Omental fat pad (tissue), 4 donors: ENCODE measurements at places on chromosomes 2 and 18. TPM values are rescaled to one million over a fixed set of nuclear protein-coding genes. Genes with fewer than 3 reads are reported as not detected.

DNA sequence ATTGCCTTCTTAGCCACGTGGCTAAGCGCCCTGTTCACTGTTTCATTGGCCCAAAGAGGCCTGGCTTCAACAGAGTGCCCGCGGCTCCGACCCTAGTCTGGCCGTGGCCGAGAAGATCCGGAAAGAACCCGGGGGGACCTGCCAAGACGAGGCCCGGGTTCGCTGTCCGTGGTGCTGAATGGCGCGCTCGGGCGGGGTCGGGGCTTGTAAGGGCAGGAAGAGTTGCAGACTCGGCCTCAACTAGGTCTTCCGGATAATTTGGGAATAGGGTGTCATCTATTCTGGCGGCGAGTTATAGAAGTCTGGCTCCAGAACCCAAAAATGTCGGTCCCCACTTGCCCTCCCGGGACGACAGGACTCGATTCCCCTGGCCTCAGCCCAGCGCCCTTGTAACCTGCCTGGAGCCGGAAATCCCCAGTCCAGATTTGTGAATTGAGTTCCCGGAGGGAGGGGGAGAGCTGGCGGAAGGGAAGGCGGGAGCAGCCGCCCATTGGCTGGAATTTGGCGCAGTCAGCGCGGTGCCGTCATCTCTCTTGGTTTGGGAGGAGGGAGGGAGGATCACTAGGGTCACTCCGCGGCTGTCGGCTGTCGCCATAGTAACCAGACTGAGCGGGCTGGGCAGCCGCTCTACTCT is 3.5 kb downstream of the CDK5R2 start:
- DNase-seq, result no peak

DNA sequence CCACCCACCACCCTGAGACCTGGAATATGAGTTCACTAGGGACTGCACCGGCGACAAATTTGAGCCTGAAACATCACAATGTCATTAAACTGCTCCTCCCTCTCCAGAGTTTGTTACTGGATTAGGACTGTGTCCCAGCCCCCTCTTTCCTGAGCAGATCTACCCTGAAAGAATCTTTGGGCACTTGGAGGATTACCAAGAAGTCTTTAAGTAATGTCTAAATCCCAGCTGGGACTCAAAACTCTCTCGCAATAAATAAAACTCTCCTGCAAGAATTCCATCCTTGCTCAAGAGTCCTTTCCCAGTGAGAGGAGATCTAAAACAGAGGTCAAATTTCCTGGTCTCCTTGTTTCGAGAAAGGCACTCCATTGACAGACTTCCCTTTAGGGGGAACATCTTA is 20.9 kb downstream of the GKN2 start:
- no peak for DNase-seq

DNA sequence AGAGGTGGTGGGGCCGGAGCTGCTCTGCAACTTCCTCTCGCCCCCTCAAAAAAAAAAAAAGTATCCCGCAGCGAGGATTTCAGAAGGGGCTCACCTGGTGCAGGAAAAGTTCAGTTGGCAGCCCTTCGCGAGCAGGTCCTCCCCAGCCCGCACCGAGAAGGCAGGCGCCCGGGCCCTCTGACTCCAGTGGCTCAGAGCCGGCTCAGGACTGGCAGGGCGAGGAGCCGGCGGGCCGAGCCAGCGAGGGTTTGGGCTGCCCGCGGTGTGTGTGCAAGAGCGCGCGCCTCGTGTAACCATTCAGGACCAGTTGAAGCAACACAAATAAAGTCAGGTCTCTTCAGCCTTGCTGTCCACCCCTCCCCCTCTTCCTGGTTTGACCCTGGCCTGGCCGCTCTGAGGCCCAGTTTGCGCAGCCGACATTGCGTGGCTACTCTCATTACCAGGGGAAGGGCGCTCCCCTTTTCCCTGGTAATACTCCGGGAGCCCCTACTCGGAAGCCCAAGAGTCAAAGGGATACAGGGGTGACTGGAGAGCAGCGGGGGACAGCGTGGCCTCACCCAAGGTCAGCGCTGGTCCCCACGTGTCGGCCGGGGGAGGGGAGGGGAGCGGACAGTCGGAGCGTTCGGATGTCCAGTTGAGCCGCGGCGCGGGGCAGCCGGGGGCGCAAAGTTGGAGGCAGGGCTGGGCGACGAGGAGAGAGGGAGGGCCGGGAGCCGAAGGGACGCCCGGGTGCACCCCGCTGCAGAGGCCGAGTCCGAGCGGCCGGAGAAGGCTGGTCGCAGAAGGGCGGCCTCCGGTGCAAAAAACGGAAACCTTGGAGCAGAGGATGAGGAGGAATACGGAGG is 12.3 kb downstream of the EN1 start:
- no peak for DNase-seq

DNA sequence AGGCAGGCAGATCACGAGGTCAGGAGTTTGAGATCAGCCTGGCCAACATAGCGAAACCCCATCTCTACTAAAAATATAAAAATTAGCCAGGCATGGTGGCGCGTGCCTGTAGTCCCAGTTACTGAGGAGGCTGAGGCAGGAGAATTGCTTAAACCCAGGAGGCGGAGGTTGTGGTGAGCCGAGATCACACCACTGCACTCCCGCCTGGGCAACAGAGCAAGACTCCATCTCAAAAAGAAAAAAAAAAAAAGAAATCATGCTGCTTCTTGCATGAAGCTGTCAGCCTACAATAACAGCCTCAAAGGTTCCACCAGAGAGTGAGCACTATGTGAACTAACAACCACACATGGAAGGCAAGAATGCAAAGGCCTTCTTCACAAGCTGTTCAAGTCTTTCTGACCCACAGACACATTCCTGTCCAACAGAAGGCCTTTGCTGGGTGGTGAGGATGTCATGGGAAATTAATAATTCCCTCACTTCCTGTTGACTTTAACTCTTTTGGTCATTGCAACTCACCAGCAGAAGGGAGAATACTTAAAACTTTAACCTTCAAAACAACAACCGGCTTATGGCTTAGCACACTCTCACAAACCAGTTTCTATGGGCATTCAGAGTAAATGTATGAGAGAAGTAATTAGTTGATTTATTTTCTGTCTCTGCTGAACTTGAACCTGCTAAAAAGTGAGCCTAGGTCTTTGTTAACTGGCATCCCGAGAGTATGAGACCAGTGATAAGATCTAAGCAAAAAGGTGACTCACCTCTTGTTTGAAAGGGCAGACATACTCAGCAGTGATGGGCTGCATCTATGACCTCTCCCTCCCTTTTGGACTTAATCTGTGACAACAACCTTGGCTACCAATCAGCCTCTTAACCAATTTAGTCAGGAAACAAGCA is 11.8 kb downstream of the PLEKHM3 start:
- DNase-seq, result no peak

The DAPL1 gene
- total RNA-seq, result not detected
